Hematopoietic multipotent progenitor cell treated with erythropoietin and hydrocortisone succinate and interleukin-3 and kit ligand, for 17 days (in vitro differentiated cells): ENCODE measurements at places on chromosomes 2 and 18.

GRCh38 chr2:127107622-127107999 lies 657 bp upstream of the BIN1 start:
- no peak for DNase-seq

GRCh38 chr2:190646780-190647522 lies 1.9 kb upstream of the NAB1 start:
- DNase-seq: no peak

- DNase-seq: no peak
Measured at GRCh38 chr2:29749843-29750242, 171.5 kb downstream of the ALK start.

GRCh38 chr2:241850544-241851324 lies 8.0 kb downstream of the PDCD1 start:
- DNase-seq: no peak

DNA sequence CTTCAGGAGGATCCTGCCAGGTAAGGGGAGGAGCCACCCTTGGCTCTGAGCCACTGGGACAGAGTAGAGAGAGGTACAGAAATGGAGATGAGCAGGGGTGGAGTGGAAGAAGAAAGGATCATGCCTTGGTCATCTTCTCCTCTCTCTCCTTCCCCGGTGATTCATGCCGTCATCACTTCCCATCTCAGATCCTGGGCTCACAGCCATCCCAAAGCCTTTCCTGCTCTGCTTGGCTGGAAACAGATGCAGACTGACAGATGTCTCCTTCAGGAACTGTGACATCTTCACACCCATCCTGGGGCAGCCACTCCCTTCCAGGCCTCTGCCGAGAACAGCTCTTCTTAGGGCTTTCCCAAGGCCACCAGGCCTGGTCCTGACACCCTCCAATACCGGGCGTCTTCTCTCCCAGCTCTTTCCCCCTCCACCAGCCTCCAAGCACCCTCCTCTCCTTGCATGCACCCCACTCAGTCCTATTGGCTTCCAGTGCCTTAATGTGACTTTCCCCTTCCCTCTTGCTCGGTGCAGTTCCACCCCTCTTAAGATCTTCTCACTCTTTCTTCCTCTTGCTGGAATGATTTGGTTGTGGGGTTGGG lies 58.3 kb upstream of the TNP1 start:
- no peak for DNase-seq

- DNase-seq: no peak
Measured at GRCh38 chr2:222715742-222716141, 44.3 kb downstream of the MOGAT1 start.

GRCh38 chr2:230674966-230675672 lies 37.5 kb upstream of the CAB39 start:
- no peak for DNase-seq

DNA sequence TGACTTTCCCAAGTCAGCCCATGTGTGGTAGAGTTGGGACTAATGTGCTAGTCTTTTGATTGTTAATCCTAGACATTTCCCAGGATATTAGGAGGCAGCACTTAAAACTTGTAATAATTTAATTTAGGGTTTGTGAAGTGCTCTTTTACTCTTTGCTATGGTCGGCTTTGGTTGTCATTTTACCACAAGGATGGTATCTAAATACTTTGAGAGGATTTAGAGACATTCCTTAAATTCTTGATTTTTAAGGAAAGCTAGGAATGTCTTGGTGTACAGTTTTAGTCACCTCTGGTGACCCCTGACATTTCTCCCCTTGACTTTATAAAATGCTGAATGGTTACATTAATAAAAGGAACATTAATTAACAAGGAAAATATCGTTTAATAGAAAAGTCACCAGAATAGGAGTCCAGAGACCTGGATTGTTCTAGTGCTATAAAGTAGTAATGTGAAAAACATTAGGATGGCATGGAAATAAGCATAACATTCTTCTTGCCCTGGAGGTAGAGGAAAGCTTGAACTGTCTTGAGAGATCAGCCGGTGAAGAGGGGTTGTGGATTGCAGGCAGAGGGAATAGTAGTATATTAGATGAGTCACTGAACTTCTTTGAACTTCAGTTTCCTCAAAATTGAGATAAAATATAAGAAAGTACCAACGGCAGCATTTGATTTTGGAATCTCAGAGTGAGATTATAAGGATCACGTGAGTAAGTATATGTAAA lies 209.2 kb downstream of the MCFD2 start:
- no peak for DNase-seq

- DNase-seq: no peak
Measured at GRCh38 chr2:157898591-157898996, 22.5 kb upstream of the ACVR1 start.

DNA sequence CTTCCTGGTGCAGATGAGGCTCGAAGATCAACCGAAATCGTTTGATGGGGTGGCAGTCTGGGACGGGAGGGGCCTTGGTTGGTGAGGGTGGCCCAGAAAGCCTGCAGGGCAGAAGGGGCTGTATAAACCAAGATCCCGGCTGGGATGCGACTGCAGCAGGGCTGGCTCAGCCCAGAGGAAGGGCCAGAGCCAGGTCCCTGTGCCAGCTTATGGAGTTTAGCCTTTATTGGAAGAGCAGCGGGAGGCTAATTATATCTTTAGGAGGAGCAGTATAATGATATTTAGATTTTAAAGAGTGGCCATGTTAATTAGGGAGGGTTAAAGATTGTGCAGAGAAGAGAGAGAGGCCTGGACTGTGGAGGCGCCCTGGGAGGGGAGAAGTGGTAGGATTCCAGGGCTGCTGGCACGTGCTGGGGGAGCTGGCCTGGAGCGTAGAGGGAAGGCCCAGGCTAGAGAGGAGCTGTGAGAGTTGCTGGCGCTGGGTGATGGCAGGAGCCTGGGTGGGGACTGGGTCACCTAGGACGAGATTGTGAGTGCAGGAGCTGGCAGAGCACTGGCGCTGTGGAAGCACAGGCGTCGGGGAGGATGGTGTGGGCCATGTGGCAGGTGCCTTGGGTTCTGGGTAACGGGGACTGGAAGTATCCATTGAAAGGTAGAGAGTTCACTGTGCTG lies 25.1 kb downstream of the TRAF3IP1 start:
- DNase-seq: no peak

DNA sequence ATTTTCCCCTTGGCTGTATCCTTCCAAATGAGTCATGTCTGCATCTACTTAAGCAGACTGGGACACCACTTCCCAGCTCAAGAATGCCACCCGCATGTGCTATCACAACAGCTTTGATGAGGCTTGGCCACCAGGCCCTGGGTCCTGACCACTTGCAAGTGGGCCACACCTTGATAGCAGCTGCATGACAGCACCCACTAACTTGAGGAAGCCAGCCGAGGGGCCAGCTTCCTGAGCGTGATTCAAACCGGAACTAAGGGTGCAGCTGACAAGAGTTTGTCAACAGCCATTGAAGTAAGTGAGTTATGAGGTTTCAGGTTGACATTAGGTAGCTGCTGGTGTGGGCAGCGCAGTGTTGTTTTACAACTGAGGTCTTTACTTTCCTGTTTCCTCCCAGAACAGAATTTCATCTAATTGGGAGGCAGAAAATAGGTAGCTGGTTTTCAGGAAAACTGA lies 54.4 kb downstream of the EPHA4 start:
- DNase-seq: no peak

GRCh38 chr18:57077786-57078552 lies 68.9 kb upstream of the BOD1L2 start:
- DNase-seq: no peak

DNA sequence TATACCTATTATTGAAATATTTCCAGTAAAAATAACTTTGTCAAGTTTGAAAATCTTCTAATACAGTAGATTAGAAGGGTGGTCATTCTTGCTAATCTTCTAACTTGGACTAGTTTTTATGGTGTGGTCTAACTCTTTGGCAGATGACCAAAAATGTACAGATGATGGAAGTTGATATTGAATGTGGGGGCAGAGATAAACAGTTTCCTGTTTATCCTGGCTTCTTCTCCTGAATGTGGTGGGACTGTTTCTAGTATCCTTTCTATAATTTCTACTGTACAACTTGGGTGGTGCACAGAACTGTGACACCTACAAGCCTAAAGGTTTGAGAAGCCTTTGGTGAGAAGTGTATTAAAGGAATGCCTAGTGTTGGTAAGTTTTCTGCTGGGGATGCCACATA lies 178.7 kb downstream of the PDE11A start:
- DNase-seq: no peak

GRCh38 chr18:36095936-36096519 lies 28.7 kb upstream of the RPRD1A start:
- peak; percentile 69 for DNase-seq
